ENCODE measurements at places on chromosomes 7 and 10.
A peak's percentile ranks its signal among the peaks of the same experiment; 100 is the strongest.

- no peak for DNase-seq
Observed at GRCh38 chr10:12928571-12928970, 72.9 kb downstream of the CCDC3 start.

GRCh38 chr7:28618383-28618782 is 206.1 kb downstream of the CREB5 start:
- no peak for DNase-seq

DNA sequence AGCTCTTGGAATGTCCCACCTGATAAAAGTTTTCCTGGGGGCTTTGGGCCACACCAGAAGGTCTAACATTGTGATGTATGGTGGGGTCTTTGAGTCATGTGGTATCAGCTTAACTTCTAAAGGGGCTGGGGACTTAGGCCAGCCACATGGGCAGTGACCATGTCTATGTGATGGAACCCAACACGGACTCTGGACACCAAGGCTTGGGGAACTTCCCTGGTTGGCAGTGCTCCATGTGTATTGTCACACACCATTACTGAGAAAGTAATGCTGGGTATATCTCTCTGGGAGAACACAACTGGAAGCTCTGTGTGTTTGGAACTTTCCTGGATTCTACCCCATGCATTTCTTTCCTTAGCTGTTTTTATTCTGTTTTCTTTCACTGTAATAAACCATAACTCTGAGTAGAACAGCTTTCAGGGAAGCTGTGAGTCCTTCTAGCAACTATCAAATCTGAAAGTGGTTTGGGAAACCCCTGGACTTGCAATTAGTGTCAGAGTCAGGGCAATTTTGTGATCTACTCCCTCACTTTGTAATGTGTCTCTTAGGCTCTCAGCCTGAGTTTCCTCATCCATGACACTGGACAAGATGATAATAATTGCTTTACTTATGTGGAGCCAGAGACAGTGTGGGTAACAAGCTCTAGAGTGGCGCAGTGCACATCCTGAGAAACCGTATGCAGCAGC is 28.4 kb upstream of the AGK start:
- no peak for DNase-seq

- no peak for DNase-seq
Observed at GRCh38 chr7:100604028-100604975, 2.1 kb downstream of the PCOLCE start.

- peak; percentile 69 for DNase-seq
Observed at GRCh38 chr10:110076559-110077318, 69.0 kb downstream of the ADD3 start.

- no peak for DNase-seq
Observed at GRCh38 chr7:94303695-94304094, 91.0 kb upstream of the COL1A2 start.

GRCh38 chr7:32803406-32804141 is 88.0 kb downstream of the KBTBD2 start:
- no peak for DNase-seq

DNA sequence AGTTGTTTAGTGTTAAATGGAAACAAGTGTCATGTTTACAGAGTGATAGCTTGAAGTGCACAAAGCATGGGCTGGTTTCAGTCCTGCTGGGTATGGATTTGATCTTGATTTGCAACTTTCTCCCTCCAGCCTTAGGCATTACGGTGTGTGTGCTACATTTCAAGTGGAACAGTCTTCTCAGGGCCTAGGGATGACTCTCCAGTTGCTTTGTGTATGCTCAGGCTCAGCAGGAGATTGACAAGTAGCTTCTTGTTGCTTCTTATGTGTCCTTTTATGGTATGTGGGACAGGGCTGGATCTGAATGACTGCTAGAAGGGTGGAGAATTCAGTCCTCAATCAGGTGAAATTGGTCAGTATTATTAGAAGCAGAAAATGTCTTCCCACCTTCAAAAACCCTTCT is 51.3 kb upstream of the PLEKHA1 start:
- peak; percentile 93 for DNase-seq

GRCh38 chr10:33287112-33287511 is 47.4 kb downstream of the NRP1 start:
- DNase-seq = no peak

- no peak for DNase-seq
Observed at GRCh38 chr10:88190123-88190522, 326.7 kb downstream of the PTEN start.

DNA sequence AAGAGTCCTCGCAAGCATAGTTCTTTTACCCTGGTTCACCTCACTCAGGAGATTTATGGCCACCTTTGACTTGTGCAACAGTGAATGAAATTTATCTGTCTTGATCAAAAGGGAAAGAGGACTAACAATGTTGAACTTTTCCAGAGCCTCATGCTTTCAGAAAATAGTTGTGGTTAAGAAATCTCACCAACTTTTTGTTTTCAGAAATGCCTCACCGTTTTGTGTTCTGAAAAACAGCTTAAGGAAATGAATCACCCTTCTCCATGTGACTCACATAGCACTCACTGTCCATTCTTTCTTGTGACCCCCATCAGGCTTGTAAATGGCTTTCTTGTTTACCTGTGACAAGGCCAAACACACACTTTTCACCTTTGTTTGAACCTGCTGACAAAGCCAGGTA is 148.6 kb upstream of the FAM3C start:
- peak; percentile 98 for DNase-seq

- no peak for DNase-seq
Observed at GRCh38 chr7:49522111-49522510, 251.3 kb upstream of the VWC2 start.

GRCh38 chr10:47361293-47361692 is 13.1 kb downstream of the RBP3 start:
- DNase-seq = no peak

- DNase-seq = no peak
Observed at GRCh38 chr10:97564776-97565175, 7.8 kb upstream of the ANKRD2 start.

DNA sequence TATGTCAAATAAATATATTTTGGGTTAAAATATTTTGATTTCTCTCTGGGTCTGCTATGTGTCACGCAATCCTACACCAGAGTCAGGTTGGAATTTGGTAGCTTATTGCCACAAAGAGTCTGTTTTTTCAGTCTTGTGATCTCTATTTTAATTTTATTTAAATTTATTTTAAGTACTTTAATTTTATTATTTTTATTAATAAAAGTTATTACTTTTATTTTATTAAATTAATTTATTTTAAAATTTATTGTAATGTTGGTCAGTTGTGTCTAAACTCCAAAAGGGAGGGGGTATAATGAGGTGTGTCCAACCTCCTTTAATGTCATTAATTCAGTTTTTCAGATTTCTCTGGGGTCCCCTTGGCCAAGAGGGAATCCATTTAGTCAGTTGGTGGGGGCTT is 42.8 kb upstream of the RAB18 start:
- no peak for DNase-seq

DNA sequence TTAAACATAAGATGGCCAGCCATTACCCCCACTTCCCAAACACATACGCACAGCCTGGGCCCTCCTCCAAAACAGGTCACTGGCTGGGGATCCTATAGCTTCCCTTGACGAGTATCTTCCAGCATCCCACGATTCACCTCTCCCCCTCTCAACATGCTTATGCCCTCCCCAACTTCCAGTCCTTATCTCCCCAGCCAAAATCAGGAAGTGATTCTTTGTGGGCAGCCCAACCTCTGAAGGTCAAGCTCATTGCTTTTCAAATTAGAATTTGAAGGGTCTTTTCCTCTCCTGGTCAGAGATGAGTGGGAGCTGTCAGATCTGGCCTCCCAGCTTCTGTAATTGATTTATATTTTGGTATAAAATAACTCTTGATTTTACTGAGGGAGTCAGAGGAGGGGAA is 133.6 kb downstream of the ATXN7L1 start:
- no peak for DNase-seq
